CD4-positive, alpha-beta T cell treated with Interleukin-15 for 1 hour (primary cell): ENCODE measurements at places on chromosomes 1 and 21.

- peak; percentile 71 for DNase-seq
These were observed 44.1 kb downstream of the UCK2 start for GRCh38 chr1:165871311-165872067.

- DNase-seq, result no peak
These were observed 25.9 kb upstream of the TARDBP start for GRCh38 chr1:10986525-10986890.

DNA sequence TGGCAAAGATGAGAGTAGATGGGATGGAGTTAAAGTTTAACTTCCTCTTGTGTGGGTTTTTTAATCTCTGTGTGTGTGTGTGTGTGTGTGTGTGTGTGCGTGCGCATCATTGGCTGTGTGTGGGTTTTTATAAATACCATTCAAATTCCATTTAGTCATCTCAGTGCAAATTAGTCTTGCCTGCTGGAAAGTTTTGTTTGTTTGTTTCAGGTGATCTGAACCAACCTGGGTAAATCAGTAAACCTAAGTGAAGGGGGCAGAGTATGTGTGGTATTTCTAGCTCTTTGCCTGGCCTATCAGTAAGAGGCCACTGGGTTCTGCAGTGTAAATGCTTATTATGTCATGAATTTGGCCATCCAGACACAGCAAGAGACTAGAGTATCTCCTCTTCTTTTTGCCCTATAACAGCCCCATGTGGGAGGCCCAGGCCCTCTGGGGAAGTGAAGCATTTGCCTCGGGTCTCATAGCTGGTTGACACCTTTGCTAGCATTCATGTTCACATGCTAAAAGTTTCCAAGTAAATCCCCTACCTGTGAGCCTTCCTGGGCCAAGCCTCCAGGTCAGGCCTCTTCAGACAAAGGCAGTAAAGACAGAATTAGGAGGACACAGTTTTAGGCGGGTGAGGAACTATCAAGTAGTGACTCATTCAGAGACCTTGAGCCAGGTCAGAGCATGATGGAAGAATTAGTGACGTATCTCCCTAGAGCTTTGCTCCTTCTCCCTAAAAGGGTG, 14.7 kb downstream of the INTS3 start:
- DNase-seq, result no peak

- DNase-seq, result no peak
These were observed 19.7 kb upstream of the TIAM1 start for GRCh38 chr21:31363720-31364119.
